ENCODE measurements at places on chromosomes 7 and 10. TPM values are rescaled to one million over a fixed set of nuclear protein-coding genes. Genes with fewer than 3 reads are reported as not detected.
A peak's percentile ranks its signal among the peaks of the same experiment; 100 is the strongest.

DNA sequence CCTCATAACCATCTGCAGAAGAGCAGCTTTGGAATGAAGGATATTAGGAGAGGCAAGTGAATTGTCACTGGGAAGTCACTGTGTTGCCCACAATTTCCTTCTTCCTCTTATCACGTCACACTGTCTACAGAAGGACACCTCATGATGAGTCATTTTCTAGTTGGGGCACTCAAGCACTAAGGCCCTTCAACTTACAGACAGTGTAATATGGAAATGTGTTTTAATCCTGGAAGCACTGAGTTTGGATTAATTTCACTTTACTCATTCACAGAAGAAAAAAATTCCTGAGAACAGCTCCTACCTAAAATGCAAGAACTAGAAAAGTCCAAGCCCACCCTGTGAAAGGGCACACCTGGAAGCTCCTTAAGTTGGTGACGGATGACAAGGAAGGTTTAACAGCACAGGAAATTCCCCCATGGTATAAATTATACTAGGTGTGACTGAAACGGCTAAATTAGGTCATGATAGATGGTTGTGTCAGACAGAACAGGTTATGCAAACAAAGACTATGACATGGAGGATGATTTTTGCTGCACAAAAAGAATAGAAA, 56.6 kb downstream of the PARD3 start:
- H3K27me3 ChIP-seq, result no peaks in the 10 kb centered on the region
- H3K4me3 ChIP-seq, result no peak overlapping the region
- H3K36me3 ChIP-seq, result no peaks in the 10 kb centered on the region

DNA sequence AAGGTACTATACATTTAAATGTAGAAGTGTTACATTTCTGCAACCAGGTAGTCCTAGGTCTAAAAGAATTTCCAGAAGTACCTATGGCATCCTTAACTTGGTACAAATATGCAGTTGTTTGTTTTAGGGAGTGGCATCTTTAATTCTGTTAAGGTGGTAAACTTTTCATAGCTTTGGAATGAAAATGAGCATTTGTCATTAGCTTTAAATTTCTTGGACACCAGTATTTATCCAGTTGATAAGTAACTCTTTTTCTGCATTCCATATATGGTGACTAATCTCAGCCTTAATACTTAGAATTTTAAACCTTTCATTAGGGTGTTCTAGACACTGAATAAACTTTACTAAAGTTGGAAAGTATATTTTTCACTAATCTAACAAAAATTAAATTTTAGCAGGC, 10.8 kb downstream of the SLF2 start:
- no peaks in the 10 kb centered on the region for H3K27me3 ChIP-seq
- DNase-seq, result no peak
- H3K36me3 ChIP-seq, result peaks cover 90% of the 10 kb centered on the region
- H3K4me1 ChIP-seq, result peaks cover 27% of the 10 kb centered on the region

POLL gene
- 16.7 TPM for total RNA-seq

- H3K27me3 ChIP-seq, result peaks cover 93% of the 10 kb centered on the region
- H3K4me3 ChIP-seq, result peak overlapping the region; percentile 74
- H3K36me3 ChIP-seq, result no peaks in the 10 kb centered on the region
- H3K27ac ChIP-seq, result peak overlapping the region; percentile 65
- H3K4me1 ChIP-seq, result peaks cover 37% of the 10 kb centered on the region
Observed at GRCh38 chr10:124092250-124092859, 1.0 kb downstream of the CHST15 start.

DNA sequence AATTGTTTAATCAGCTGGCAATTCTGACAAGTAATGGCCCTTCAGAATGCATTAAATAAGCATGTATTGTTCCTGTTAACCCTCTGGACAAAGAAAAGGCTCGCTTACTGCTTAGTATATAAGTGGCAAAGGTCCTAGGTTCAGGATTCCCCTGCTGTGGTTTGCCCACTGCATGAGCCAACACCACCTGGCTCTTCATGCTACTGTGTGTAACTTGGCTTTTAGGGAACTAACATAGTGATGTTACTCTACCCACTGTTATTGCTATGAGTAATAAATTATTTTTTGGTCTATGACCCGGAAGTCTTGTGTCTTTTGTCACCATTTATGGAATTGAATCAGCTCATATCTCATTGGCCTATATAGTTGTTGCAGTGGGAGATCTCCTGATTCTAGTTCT, 791.7 kb upstream of the PHF14 start:
- no peak for DNase-seq
- no peak overlapping the region for H3K27ac ChIP-seq
- H3K36me3 ChIP-seq, result no peaks in the 10 kb centered on the region
- no peaks in the 10 kb centered on the region for H3K27me3 ChIP-seq

DNA sequence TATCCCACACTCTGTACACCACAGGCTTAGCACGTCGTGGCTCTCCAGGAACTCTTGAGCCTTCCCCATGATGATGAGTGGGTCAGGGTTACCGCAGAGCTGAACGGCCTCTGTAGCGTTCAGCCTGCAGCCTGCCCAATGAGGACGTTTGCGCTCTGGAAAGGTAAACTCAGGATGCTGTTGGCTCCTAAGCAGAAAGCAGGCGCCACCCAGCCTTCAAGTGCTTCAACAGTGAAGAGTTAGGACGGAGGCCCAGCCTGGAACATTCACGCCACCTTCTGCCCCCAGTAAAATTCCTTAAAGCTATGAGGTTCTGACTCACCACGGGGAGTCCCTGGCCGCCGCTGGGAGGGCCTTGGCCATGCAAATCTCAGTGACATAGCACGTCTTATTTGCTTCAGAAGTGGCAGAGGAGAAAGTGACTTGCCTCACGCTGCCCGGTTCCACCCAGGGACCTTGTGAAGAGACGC, 161.5 kb upstream of the SH2B2 start:
- no peak overlapping the region for H3K4me3 ChIP-seq
- peaks cover 12% of the 10 kb centered on the region for H3K4me1 ChIP-seq
- H3K27me3 ChIP-seq, result no peaks in the 10 kb centered on the region
- H3K27ac ChIP-seq, result peak overlapping the region; percentile 38
- DNase-seq, result peak; percentile 52

DNA sequence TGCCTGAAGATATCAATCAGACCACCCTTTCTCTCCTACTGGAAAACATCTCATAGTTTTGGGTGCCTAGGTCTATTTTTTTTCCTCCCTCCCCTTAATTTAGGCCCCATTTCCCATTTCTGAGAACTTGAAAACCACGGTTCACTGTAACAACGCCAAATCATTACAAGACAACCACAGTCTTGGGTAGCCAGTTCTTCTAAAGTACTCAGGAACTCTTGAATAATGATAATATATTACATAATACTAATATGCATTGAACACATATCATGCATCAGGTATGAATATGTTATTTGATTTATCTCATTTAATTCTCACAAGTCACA, 185.1 kb upstream of the ADO start:
- peaks cover 18% of the 10 kb centered on the region for H3K27me3 ChIP-seq
- no peak overlapping the region for H3K27ac ChIP-seq
- no peak for DNase-seq
- no peaks in the 10 kb centered on the region for H3K36me3 ChIP-seq
- no peak overlapping the region for H3K4me3 ChIP-seq

- no peaks in the 10 kb centered on the region for H3K4me1 ChIP-seq
- no peak overlapping the region for H3K27ac ChIP-seq
Observed at GRCh38 chr7:118777308-118777707, 552.8 kb downstream of the ANKRD7 start.

SLC18A3 gene
- total RNA-seq, result not detected

MBL2 gene
- not detected for total RNA-seq

EFCAB10 gene
- not detected for total RNA-seq

ADRB1 gene
- total RNA-seq, result 35.0 TPM
